ENCODE measurements at places on chromosomes 11 and 22.

DNA sequence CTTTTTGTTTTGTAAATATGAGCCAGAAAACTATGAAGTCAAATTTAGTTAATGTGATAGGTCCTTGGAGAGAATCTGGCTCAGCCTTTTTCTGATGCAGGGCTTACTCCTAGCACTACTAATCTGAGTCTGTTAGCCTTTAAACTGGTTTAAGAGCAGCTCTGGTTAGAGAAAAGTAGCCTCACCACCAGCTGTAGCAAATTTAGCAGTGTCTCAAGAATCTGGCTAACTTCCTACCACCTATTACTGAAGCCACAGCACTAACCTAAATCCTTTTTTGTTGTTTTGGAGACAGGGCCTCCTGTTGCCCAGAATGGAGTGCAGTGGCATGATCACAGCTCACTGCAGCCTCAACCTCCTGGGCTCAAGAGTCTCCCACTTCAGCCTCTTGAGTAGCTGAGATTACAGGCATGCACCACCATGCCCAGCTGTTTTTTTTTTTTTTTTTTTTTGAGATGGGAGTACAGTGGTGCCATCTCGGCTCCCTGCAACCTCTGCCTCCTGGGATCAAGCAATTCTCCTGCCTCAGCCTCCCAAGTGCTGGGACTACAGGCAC is 13.9 kb downstream of the RBM4B start:
- no peak for DNase-seq

- DNase-seq, result no peak
These were observed 15.4 kb downstream of the OR52K2 start for GRCh38 chr11:4464216-4465159.

GRCh38 chr22:19172213-19173046 is 6.1 kb downstream of the SLC25A1 start:
- DNase-seq, result no peak

DNA sequence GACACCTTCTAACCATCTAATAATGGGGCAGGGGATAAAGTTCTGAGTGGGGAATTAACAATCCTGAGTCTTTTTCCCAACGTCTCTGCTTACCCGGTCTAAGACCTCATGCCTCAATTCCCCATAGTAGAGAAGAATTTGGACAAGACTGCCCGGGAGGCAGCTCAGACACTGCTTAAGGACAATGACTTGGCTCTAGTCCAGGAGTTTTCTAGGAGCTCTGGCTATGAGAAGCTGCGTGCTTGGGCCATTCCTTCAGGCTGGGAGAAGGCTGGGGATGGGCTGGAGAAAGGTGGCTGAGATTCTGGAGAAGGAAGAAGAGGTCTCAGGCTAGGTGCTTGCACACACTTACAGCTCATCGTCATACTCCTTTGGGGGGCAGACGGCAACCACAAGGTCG is 19.8 kb upstream of the ABCC8 start:
- no peak for DNase-seq

- no peak for DNase-seq
These were observed 11.6 kb downstream of the LIF start for GRCh38 chr22:30234786-30235470.

DNA sequence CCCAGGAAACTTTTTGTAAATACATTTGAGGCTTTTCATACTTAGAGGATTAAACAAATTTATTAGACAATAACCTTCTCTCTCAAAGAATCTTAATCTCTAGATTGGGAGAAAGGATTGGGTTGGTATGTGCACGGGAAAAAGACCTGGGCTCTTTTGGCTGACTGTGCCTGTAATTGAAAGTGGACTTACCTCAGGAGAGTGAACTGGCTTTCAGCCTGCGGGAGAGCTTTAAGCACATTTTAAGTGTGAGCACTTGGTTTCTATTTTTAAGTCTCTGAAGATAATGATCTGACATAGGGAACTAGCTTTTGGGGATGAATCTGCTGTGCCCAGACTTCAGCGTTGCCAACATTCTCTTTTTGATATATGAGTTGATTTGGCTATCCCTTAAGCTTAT is 35.8 kb downstream of the UVRAG start:
- DNase-seq, result no peak

- DNase-seq, result no peak
These were observed 5.8 kb downstream of the VSTM5 start for GRCh38 chr11:93844568-93844967.

DNA sequence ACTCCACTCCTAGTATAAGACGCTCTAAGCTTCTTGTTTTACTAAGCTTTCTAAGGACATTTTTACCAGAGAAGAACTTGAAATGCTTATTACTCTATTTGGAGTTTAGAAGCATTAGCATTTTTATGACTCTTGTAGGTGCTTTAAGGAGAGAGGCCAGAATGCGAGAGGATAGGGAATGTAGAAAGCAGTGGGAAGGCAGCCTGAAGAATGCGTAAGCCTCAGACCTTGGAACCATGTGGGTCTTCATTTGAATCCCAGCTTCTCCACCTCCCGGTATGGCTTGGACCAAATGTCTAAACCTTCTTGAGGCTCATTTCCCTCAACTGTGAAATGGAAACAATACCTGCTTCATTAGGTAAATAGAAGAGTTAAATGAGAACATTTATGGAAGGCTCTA is 60.0 kb upstream of the AMOTL1 start:
- no peak for DNase-seq

DNA sequence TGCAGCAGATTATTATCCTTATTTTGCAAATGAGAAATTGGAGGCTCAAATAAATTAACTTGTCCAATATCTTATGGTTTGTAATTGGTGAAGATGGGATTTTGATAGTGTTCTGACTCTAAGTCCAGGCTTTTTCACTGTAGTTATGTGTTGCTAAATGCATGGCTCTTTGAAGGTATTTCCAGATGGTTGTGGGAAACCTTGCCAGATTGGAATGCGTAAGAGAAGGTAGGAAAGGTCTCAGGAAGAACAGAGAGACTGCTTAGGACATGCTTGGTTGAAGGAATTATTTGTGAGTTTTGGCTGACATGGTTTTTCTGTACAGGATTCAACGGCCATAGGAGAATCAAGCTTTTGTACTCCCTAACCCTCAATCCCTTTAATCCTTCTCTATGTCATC is 108.6 kb downstream of the STIM1 start:
- no peak for DNase-seq
